ENCODE measurements at places on chromosomes 7 and 10. TPM values are rescaled to one million over a fixed set of nuclear protein-coding genes. Genes with fewer than 3 reads are reported as not detected.

DNA sequence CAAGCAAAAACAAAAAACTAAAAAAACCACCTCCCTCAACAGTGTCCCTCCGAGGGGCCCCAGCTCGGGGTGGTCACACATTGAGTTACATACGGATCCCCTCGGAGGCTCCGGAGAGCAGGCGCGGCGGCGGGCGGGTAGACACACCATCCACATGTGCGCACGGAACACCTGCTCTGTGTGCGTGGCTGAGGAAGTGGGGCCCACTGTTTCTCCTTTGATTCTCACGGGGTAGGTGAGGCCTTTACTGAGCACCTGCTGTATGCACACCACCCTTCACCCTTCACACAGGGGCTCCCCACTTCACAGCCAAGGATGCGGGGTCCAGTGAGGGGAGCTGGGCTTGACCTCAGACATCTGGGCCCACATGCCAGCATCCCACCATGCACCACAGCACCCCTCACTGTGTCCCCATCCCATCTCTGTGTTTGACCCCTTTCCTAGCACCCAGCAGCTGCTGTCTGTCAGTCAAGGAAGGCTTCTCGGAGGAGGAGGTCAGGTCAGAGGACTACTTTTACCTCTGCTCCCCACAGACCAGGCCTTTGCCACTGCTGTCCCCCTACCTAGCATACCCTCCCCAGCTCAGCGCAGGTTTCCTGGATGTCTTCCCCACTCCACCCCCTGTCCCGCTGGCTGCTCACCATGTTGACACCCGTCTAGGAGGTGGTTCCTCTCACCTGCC lies 71.1 kb downstream of the MICALL2 start:
- no peak for DNase-seq

GRCh38 chr10:101901340-101901739 lies 57.7 kb upstream of the KCNIP2 start:
- no peak for DNase-seq

- DNase-seq: peak; percentile 76
Measured at GRCh38 chr7:371119-371778, 81.3 kb downstream of the FOXL3 start.

DNA sequence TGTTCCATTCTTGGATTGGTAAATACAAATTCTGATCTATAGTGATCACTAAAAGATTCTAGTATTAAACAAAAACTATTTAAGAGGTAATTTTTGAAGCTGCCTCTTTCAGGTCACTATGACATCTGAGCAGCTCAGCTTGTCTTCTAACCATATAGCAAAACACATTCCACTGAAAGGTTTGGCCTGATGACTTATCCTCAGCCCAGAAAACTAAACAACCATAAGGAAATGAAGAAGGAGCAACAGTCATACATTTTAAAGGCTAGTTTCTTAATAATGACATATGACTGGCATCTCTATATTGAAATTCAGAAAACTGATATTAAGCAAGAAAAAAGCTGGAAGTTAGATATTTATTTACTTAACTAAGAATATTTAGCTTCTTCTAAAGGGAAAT lies 24.6 kb downstream of the NT5C2 start:
- no peak for DNase-seq

DNA sequence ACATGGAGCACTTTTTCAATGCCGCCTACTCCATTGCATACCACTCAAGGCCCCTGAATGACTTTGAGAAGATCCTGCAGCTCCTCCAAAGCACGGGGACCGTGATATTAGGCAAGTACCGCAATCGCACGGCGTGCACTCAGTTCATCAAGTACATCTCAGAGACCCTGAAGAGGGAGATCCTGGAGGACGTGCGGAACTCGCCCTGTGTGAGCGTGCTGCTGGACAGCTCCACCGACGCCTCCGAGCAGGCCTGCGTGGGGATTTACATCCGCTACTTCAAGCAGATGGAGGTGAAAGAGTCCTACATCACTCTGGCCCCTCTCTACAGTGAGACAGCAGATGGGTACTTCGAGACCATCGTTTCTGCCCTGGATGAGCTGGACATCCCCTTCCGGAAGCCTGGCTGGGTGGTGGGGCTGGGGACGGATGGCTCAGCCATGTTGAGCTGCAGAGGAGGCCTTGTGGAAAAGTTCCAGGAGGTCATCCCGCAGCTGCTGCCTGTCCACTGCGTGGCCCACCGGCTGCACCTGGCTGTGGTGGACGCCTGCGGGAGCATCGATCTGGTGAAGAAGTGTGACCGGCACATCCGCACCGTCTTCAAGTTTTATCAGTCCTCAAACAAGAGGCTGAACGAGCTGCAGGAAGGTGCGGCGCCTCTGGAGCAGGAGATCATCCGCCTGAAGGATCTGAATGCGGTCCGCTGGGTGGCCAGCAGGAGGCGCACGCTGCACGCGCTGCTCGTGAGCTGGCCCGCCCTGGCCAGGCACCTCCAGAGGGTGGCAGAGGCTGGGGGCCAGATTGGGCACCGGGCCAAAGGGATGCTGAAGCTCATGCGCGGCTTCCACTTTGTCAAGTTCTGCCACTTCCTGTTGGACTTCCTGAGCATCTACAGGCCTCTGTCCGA lies 12.7 kb upstream of the ATP6V0E2 start:
- DNase-seq: no peak

- DNase-seq: no peak
Measured at GRCh38 chr10:49761789-49762565, at the start of gene OGDHL. Gene OGDHL, minus strand, starts transcription at chr10:49762323. Its CDS starts 3,731 bp downstream, at chr10:49758592.

- no peak for DNase-seq
Measured at GRCh38 chr7:27771111-27771510, 31.1 kb downstream of the TAX1BP1 start.

GRCh38 chr7:14521183-14521582 lies 381.4 kb downstream of the DGKB start:
- DNase-seq: no peak

- DNase-seq: no peak
Measured at GRCh38 chr10:26950934-26951333, 90.2 kb upstream of the ABI1 start.

- DNase-seq: no peak
Measured at GRCh38 chr10:23918839-23919238, 290.1 kb upstream of the KIAA1217 start.

- DNase-seq: no peak
Measured at GRCh38 chr10:72328045-72328828, 26.5 kb downstream of the DNAJB12 start.

- DNase-seq: no peak
Measured at GRCh38 chr7:73971322-73971703, 56.7 kb upstream of the ELN start.

GRCh38 chr10:121069061-121069850 lies 218.1 kb downstream of the WDR11 start:
- no peak for DNase-seq

DNA sequence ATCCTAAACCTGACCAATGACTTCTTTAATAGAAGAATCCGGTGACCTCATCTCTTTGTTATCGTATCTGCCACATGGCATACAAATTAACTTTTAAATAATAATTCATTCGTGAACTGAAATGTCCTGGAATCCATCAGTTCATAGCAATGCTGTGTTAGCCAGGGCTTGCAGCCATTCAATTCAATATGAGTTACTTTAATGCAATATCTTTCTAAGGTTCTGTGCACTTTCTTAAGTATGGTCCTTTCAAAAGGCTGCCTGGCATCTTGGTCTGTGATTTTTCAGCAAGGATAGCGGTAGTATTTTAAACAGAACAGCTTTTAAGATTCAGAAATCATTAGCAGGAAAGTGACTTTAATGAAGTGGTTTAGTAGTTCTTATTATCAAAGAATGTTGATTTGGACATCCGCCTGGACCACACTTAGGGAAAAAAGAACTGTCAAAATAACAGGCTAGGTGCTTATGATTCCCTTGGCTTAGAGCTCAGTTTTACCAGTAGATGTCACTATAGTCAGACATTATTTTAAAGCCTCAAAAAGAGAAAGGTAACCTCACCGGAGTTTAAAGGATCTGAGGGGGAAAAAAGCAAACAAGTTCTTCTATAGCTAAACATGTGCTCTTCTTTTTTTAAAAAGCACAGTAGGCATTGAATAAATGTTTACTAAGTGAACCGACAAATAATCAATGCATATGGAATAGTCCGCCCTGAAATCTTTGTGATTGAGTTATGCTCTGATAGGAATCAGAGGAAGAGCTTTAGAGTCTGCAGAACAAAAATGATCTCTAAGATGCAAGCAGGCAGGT lies 22.7 kb downstream of the SLC35G1 start:
- no peak for DNase-seq

- DNase-seq: no peak
Measured at GRCh38 chr10:131993275-131993674, 11.6 kb upstream of the BNIP3 start.

DNA sequence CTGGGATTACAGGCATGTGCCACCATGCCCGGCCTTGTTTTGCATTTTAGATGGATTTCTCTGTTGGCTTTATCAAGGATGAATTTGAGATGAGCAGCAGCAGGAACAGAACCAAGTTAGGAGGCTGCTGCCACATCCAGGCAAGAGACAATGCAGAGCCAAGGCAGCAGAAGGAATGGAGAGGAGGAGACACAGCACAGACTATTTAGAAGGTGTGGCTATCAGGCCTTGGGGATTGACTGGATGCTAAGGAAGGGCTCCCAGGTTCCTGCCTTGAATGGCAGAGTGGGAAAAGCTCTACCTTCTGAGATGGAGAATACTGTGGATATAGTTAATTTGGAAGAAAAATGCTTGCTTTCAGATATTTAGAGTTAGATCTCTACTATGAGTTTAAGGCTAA lies 484.7 kb upstream of the C7orf33 start:
- DNase-seq: no peak

DNA sequence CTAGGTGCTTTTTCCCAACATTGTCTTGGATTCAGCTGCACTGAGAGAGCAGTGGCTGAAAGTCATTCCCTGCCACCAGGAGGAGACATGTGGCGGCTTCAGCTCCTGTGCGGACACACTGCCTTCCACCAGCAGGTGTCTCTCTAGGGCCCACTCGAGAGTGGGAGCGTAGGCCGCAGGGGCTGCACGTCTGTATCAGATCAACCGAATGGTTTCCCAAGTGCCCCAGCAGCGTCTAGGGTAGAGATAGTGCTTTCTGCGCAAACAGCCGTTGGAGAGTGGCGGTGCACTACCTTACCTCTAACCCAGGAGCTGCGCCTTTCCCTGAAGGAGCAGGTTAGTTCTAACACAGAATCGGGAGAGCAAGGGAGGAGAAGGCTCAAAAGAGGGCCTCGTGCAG lies 31.7 kb downstream of the PAPOLB start:
- DNase-seq: peak; percentile 65

The RADIL gene
- 6.6 TPM for total RNA-seq

The FRAT1 gene
- total RNA-seq: 9.7 TPM

The EPHB4 gene
- total RNA-seq: 28.8 TPM

The SLC16A9 gene
- total RNA-seq: 1.5 TPM

The CUBN gene
- total RNA-seq: 52.3 TPM

The AHR gene
- 50.8 TPM for total RNA-seq

Measured in Peyer's patch (tissue), 4 donors.